ENCODE measurements at places on chromosomes 11 and 22.

DNA sequence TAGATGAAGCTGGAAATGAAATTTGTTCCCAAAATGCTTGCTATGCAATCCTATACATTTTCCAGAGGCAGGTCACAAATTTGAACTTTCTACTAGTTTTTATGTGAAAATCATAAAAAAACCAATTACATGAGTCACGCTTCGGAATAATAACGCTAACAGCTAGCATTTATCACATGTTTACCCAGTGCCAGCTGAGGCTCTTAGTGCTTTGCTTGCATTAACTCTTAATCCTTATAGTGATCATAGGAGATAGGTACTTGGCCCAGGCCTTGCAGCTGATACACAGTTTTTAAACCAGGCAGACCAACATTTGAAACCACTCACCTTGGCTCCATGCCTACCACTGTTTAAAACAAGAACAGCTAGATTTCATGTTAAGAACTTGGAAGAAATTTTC is 131.8 kb upstream of the RAG2 start:
- DNase-seq: no peak

DNA sequence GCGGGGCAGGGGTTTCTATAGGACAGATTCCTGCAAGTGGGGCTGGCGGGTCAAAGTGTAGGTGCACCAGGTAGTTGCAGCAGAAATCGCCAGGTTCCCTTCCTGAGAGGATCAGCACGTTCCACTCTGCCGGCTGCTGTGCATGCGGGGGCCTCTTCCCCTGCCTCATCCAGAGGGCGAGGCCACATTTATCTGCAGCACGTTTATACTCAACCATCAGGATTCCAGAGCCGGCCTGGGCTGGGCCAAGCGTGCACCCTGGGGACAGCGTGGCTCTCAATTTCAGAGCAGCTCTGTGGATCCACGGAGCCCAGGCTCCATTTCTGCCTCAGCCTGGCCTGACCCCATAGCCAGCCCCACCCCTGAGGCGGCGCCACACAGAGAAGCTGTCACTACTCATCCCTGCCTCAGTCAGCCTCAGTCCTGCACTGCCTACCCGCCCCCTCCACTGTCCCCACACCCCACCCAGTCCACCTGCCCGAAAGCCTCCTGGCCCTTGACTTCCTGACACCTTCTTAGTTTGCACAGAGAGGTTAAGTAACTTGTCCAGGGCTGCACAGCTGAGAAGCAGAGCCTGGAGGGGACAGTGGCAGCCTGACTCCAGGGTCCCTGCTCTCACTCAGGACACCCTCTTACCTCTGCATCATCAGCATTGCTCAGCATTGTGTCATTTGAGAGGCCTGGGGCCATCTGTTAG is 45.9 kb upstream of the RTL6 start:
- DNase-seq: no peak

GRCh38 chr11:27934830-27935145 is 173.2 kb downstream of the KIF18A start:
- DNase-seq: peak; percentile 93

GRCh38 chr11:79940165-79940564 is 499.3 kb upstream of the TENM4 start:
- peak; percentile 13 for DNase-seq

- no peak for DNase-seq
Observed at GRCh38 chr11:86421946-86422345, 47.3 kb downstream of the CCDC81 start.

- no peak for DNase-seq
Observed at GRCh38 chr22:17770180-17771077, 3.8 kb downstream of the BID start.

GRCh38 chr11:61001931-61002330 is 30.5 kb downstream of the CD6 start:
- DNase-seq: no peak

- no peak for DNase-seq
Observed at GRCh38 chr11:130337281-130338089, 22.8 kb upstream of the ZBTB44 start.

GRCh38 chr22:27274770-27275449 is 526.6 kb downstream of the MN1 start:
- no peak for DNase-seq

DNA sequence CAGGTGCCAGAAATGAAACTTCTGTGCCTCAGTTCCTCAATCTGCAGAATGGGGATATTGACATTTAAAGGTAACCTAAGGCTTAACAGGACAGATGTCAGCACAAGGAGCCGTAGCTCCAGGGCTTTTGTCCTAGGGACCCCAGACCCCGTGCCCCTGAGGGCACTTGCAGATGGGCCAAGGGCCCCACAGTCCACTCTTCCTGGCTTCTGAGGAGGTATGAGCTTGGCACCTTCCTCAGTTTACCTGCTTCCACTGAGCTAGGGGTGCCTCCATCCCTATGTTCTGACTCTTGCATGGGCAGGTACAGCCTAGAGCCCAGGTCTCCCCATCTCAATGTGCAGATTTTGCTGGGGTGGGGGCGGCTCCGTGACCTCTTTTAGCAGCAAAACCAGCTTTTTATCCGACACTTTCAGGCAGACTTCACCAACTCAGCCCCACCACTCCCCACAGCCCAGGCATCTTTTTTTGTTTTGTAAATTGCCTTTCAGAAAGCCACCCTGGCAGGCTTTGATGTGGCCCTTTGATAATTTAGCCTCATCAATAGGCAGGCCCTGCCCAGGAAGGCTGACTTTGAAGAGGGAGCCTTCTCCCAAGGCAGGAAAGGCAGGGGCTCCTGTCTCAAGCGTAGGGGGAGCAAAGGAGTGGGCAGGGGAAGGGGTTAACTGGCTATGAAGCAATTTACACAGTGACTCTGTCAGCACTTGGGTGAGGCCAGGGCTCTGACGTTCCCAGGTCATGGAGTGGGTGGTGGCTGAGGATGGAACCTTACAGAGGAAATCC is 23.7 kb upstream of the FGF3 start:
- DNase-seq: no peak

- peak; percentile 35 for DNase-seq
Observed at GRCh38 chr22:25362215-25362882, 142.9 kb downstream of the CRYBB2 start.

DNA sequence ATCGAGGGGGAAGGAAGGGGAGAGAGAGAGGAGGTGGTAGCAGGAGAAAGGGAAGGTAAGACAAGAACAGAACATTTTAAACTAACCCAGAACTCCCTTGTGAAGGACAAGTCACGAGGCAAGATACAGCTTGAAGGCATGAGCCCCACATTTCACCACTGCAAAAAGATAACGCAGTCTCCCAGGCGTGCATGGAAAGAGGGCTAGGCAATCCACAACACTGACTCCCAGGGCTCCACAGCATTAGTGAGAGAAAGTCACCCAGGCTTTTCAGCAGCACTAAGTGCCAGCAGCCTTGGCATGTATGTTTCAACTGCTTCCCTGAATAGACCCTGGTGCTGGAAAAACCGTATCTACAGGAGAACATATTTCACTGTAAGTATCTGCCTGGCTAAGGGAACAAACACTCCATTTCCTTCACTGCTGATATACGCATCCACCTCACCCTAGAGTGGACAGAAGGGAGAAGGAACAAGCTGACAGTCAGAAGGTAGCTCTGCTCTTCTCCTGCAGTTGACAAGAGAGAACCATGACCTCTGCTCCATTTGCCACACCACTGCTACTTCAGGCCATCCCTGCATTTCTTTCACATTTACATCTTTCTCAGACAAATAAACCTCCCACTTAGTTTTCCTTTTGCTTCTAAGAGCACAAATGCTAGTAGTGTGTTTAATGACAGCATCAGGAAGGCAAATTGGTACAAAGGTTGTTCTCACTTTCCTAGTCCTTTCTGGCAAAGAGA is 87.9 kb downstream of the AMBRA1 start:
- no peak for DNase-seq

GRCh38 chr11:92138296-92138695 is 86.3 kb upstream of the FAT3 start:
- DNase-seq: no peak

- no peak for DNase-seq
Observed at GRCh38 chr11:125373426-125374391, 122.4 kb downstream of the FEZ1 start.

GRCh38 chr11:104095791-104096190 is 59.4 kb downstream of the DDI1 start:
- peak; percentile 53 for DNase-seq

DNA sequence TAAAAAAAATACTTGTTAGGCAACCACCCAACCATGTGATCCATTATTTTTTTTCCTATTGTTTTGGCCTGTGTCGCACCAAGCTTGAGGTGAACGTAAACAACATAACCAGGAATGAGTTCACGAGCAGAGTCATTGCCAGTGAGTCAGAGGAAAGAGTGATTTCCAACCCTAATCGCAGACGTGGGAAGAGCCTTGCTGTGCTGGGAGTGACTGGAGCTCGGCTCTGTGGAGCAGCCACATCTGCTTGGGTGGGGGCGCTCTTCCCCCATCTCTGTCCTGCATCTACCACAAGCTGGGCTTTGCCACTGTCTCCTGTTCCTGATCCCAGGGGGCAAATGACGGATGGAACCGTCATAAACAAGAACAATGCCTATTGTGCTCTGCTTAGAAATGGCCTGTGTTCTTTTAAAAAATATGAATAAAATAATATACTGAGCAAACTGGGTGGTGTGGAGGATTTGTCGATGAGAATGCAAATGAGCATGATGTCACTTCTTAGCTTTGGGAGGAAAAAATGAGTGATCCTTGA is 210.0 kb downstream of the KIRREL3 start:
- peak; percentile 85 for DNase-seq

GRCh38 chr11:93689240-93689639 is 27.8 kb downstream of the CEP295 start:
- no peak for DNase-seq

DNA sequence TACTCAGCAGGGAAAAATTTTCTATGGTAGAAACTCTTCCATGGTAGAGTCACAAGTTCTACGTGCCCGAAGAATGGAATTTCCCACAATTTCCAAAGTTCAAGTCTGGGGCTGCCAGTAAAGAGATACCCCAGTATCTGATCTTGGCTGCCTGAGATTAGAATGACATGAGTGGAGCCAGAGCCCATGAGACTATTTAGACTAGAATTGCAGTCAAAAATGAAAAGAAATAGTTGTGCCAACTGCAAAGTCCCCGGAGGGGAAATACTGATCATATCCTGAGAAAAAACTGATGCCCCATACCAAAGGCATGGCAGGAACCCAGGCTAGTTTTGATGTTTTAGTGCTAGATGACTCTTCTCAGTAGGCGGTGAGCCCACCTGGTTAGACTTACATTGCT is 11.2 kb downstream of the MAJIN start:
- DNase-seq: no peak

- peak; percentile 82 for DNase-seq
Observed at GRCh38 chr11:78784321-78785061, 209.8 kb upstream of the NARS2 start.

GRCh38 chr11:75562836-75563484 is 907 bp downstream of the SERPINH1 start:
- peak; percentile 64 for DNase-seq

DNA sequence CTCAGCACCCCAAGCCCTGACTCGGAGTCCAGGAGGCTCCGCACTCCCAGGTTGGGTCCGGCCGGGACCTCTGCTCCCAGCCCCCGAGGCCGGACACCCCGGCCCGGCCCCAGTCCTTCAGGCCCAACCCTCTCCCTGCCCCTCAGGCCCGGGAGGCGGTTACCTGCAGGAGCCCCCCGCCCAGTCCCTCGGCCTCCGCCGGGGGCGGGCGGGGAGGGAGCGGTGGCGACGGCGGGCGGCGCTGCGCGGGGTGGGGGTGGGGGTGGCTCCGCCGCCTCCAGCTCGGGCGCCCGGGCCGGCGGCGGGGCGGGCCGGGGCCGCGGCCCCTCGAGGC is 310 bp downstream of the TCF20 start:
- DNase-seq: no peak

DNA sequence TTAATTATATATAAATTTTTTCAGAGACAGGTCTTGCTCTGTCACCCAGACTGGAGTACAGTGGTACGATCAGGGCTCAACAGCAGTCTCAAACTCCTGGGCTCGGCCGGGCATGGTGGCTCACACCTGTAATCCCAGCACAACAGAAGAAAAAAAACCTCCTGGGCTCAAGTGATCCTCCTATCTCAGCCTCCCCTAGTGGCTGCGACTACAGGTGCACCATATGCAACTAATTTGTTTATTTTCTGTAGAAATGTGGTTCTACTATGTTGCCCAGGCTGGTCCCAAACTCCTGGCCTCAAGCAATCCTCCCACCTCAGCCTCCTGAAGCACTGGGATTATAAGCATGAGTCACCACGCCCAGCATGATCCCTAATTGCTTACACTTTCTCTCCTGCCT is 56.1 kb upstream of the SLC35C1 start:
- DNase-seq: no peak

DNA sequence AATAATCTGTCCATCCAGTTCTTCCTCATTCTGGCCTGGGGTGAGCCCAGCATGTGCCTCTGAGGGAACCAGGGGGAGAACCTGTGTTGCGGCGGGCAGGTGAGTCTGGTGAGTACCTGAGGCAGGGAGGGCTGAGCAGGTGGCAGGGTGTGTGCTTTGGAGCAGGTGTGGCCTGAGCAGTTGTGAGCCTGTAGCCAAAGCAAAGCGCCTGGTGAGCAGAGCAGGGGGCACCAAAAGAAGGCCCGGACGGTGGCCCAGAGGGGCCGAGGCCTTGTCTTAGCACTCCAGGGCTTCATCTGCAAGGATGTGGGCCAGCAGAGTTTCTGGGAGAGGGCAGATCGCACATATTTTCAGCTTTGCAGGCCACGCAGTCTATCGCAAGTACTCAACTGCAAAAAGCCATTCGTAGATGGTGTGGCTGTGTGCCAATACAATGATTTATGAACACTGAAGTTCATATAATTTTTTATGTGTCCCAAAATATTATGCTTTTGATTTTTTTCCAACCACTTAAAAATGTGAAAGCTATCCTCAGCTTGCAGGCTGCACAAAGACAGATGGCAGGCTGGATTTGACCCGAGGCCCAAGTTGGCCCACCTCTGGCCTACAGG is 8.7 kb downstream of the GLB1L2 start:
- no peak for DNase-seq

DNA sequence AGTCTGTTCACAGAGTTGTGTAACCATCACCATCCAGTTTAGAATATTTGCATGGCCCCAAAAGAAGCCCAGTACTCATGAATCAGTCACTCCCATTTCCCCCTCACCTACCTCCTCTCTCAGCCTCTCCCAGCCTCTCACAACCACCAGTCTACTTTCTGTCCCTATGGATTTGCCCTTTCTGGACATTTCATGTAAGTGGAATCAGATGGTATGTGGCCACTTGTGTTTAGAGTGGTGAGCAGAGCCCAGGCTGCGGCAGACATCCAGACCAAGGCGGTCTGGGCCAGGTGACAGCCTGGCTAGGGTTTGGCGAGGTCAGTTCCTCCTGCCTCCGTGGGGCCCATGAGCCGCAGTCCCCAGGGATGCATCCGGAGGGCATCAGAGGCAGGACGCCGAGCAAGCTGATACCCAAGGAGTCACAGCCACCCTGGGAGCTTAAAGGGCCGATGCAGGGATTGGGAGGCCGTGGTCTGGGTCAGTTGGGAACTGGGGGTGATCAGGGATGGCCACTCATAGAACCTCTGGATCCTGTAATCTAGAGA is 53.3 kb upstream of the CLDN5 start:
- no peak for DNase-seq

- no peak for DNase-seq
Observed at GRCh38 chr11:120401506-120401905, 65.3 kb downstream of the ARHGEF12 start.
